COLO829 (cell line): ENCODE measurements at places on chromosomes 1 and 21.

- no peak for DNase-seq
These were observed 420.6 kb upstream of the DEPDC1 start for GRCh38 chr1:68917456-68917855.

- no peak for DNase-seq
These were observed 87.8 kb downstream of the TRIM11 start for GRCh38 chr1:228318823-228319241.

DNA sequence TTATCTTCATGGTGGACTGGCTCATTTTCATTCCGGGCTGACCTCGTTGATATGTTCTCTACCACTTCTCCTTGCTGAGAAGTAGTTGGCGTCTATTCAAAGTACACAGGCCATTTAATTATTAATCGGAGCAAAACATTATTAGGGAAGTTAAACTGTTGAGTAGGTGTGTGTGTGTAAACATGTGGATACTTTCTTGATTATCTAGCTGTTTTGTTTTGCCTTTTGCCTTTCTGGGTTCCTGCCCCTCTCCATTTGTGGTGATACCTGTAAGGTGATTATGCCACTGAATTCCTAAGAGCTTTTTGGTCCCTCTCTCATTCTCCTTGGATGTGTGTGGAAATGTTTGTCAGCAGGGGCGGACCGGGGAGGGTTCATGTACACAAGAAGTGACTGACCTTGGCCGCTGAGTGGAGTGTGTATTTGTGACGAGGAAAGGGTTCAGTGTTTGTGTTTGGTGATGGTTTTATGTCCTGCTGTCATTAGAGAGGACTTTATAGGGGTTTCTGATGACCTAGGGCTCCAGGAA, 56.6 kb upstream of the PPP2R5A start:
- no peak for DNase-seq

- no peak for DNase-seq
These were observed 531.8 kb downstream of the KIF26B start for GRCh38 chr1:245686446-245687030.

DNA sequence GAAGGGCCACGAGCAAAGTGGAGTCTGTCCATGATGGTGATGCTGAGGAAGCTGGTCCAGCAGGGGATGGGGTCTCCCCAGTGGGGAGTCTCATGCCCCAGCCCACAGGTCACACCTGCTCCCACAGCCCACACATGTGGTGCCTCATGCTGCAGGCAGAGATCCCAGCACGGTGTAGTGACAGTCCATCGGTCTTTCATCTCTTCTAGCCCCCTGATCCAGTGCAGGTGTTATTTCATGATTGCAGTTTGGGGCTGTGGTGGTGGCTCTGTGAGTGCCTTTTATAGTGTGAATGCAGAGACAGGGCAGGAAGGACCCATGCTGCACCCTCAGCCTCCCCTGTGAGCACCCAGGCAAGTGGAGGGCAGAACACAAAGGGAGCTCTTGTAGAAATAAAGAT, 45.0 kb downstream of the UBASH3A start:
- DNase-seq = no peak

- DNase-seq = peak; percentile 35
These were observed 47.1 kb upstream of the FMN2 start for GRCh38 chr1:240044620-240045019.
